Panc1 (cell line): ENCODE measurements at places on chromosomes 4 and X.

GRCh38 chr4:67575232-67576058, 16.9 kb downstream of the STAP1 start:
- DNase-seq = no peak

GRCh38 chr4:47068986-47069385, 37.6 kb downstream of the GABRB1 start:
- no peak for DNase-seq

DNA sequence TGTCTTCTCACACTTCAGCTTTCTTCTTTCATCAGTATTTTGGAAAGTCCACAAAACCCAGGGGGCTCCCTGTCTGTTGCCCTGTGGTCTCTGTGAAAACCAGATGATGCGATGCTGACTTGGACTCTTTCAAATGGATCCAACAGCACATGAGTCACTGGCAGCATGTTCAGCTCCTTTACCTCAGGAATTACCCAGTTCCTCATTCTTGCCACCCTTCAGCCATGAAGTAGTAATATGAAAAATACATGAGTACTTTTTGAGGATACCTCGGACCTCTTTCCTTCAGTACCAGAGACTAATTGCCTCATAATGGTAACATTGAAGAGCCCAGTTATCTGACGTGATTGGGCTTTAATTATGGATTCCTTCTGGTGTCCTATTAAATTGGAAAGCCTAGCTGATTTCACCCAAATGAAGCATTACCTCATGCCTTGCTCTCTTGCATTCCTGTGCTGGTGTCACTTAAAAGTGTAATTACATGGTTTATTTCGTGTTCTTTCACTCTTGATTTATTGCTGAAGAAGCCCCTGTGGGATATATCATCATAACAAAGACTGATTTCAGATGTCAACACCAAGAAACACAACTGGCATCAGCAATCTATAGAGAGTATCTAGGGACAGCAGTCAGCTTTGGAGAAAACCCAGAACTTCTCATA, 63.4 kb downstream of the NFKB1 start:
- DNase-seq = no peak

DNA sequence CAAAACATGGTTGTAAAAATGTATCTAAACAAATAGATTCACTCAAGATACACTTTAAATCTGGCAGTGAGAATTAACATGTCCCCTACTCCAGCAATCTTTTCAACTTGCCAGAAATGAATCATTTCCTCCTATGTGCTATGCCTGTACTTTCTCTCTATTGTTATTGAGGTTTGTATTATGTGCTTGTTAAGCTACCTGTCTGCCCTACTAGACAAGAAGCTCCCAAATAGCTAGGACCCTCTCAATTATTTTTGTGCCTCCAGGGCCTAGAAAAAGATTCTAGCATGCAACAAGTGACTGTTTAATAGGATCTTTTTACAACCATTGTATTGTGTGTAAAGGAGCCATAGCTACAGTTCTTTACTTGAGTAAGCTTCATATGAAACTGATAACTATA, 3.5 kb upstream of the SAP30 start:
- DNase-seq = no peak

GRCh38 chr4:20368926-20369325, 117.2 kb downstream of the SLIT2 start:
- DNase-seq = no peak

DNA sequence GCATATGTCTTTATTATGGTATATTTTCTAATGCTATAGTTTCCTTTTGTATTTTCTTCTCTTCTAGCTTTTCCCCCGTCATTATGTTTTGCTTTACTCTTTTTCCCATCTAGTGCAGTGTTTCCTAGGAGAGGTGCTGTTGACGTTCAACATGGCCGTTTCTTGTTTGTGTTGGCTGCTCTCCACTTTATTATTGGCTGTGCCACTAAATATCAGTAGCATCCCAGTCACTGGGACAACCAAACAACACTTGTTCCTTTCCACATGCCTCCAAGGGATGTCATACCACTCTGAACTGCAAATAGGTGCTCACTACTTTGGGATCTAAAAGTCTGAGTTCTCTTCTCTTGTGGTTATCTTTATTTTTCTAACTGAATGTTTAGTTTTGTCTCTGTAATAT, 26.5 kb downstream of the GBA3 start:
- no peak for DNase-seq

DNA sequence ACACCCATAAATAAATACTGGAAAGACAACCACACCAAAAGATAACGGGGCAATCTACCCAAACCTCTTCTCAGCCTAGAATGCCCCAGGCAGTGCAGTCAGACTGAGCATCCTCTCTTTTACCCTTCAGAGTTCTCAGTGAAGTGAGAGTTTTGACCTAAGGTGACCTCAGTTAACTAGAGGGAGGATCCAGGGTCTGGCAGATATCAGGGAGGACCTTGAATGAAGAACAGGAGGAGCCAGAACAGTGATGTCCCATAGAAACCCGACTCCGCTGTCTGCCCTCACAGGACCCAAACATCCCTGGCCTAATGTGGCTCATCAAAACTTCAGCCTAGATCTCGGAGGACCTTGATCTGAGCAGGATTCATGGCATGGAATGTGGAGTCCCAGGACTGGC, at the start of gene MAGEB3:
MAGEB3 (plus strand) TSS at position 263 of the 400 bp plus-strand sequence. CDS start 5,268 bp downstream, outside the sequence.
- DNase-seq = no peak

GRCh38 chr4:41257257-41257901, 651 bp downstream of the UCHL1 start:
- DNase-seq = no peak

- DNase-seq = no peak
These were observed 130.0 kb upstream of the MAP9 start for GRCh38 chr4:155506745-155507144.

DNA sequence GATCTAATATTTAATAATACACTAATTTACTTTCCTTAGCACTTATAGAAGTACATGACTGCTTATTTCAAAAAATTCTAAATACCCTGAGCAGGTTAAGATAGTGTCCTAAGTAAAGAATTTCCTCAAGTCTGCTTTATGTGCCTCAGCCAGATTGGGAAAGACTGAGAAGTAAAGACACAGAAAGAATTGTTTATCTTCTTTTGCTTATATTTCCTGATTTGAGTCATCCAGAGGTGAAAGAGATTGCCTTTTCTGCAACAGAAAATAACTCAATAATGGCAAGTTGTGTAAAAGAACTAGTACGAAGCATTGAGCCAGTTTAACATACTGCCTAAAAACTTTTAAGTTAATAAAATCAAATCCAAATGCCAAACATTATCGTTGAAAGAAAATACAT, 45.0 kb downstream of the NAF1 start:
- no peak for DNase-seq

DNA sequence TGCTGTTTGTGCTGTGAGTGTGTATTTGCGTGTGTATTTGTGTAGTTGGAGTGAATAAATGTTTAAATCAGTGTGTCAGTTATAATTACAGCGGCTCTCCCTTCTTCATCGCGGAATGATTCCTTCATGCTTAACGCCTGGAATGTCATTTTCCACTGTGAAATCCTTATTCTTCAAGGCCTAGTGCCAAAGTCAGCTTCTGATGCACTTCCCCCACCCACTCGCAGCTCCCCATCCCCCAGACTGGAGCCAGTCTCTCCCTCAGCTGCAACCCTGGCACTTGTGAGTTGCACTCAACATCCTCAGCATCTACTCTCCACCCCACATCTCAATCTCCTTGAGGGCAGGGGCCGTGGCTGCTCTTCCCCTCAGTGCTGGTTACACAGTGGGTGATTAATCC, 583.0 kb downstream of the BCOR start:
- DNase-seq = no peak

DNA sequence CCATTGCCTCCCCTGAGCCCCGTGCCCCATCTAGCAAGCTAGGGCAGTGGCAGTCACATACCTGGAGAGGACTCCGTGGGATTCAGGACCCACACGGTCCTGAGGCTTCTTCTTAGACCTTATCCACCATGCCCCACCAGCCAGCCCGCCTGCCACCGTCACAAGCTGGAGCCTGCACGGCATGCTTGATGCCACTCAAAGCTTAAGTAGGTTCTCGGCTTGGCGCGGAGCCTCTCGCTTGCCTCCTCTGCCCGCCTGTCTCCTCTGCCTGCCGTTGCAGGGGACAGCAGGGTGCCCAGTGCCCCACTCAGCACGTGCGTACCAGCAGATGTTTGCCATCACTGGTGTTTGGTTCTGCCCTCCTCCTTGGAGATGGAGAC, 14.1 kb downstream of the PSAPL1 start:
- DNase-seq = no peak

DNA sequence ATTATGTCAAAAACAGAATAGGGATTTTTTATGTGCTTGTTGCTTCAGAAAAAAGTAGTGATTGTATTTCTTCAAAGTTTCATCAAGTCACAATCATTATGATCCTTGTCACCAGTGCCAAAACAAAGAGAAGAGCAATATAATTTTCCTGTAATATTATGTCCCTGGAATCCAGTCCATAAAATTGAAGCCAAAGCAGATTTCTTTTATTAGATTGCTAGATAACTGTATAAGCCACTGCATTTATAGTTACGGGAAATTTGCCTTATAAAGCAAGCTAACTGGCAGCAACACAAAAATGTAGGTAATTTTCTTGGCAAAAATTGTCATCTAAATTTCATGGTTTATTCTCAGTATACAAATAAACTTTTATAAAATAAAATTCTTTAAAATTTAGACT, 296.1 kb upstream of the ANKRD50 start:
- DNase-seq = no peak

DNA sequence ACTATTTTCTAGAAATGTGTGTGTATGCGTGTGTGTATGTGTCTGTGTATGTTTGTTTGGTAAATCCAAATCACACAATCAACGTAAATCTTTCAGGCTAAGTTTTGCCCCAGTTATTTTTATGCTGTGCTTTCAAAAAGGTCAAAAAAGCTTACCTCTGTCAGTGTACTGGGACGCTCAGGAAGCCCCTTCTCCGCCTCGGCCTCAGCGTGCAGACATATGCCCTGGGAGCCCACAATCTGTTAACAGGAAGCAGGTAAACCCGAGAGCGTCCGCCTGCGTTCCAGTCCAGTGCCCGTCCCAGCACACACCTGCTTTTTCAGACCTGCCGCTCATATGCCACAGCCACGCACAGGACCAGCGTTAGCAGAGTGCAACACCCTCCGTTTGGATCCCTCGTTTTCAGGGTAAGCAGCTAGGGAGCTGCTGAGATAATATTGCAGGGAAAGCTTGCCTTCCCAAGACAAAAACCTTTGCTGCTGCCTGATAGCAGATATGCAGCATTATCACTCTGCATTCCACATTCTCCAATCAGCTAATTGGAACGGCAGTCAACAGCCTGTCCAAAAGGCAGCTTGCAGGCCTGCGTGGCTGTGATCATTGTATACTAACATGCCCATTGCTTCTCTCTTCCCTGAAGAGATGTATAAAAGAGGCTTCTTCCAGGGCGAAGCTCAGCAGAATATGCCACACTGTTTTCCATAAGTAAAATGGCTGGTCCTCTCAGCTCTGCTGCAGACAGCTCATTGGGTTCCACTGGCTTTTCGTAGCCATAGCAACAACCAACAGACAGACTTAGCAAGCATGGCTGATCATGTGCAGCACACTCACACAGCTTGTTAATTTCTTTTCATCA, at the start of gene SORBS2:
SORBS2 (minus strand) TSS at position 686 of the 856 bp plus-strand sequence. CDS start 121,623 bp downstream, outside the sequence.
- DNase-seq = no peak

DNA sequence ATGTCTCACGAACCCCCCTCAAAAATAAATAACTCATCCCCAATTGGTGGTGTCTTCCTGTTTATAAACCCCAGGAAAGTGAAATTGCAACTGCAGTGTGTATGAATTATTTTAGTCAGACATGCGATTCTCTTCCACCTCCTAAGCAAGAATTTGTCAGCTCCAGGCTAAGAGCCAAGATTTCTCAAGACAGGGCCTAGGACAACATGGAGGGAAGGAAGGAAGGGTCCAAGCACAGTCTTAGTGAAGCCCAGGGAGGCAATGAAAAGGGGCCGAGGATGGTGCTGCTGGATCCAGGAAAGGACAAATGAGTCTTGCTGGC, 20.0 kb downstream of the SH3KBP1 start:
- no peak for DNase-seq

GRCh38 chrX:68420559-68420958, 12.7 kb downstream of the OPHN1 start:
- DNase-seq = no peak

DNA sequence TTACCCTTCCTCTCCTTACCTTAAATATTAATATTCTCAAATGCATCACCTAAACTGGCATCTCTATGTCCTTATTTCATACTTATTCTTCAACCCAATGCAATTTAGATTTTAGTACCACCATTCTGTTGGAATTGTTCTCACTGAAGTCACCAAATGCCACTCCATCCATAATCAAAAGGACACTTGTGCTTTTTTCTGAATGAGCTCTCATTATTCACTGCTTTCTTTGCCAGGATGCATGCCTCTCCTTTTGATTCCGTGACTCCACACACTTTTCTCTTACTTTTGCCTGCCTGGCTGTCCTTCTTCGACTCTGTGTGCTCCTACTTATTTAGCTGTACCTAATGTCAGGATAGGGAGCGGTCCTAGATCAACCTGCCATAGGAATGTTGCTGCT, 633.1 kb upstream of the BOD1L1 start:
- no peak for DNase-seq

DNA sequence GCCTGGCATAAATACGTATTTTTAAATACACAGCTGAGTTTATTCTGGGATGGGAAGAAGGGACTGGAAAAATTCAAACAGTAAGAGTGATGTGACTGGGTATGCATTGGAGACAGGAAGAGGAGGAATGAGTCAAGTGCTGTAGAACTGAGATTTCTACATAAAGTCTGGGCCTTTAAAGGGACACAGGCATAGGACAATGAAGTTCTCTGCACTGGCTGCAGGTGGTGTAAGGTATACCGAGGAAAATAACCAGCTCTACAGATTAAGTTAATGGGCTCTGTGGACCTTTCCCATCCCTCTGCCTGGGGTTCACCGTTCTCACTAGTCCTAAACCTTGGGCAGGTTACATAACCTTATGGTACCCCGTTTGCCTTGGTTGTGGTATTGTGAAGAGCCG, 68.7 kb downstream of the DHX15 start:
- no peak for DNase-seq

DNA sequence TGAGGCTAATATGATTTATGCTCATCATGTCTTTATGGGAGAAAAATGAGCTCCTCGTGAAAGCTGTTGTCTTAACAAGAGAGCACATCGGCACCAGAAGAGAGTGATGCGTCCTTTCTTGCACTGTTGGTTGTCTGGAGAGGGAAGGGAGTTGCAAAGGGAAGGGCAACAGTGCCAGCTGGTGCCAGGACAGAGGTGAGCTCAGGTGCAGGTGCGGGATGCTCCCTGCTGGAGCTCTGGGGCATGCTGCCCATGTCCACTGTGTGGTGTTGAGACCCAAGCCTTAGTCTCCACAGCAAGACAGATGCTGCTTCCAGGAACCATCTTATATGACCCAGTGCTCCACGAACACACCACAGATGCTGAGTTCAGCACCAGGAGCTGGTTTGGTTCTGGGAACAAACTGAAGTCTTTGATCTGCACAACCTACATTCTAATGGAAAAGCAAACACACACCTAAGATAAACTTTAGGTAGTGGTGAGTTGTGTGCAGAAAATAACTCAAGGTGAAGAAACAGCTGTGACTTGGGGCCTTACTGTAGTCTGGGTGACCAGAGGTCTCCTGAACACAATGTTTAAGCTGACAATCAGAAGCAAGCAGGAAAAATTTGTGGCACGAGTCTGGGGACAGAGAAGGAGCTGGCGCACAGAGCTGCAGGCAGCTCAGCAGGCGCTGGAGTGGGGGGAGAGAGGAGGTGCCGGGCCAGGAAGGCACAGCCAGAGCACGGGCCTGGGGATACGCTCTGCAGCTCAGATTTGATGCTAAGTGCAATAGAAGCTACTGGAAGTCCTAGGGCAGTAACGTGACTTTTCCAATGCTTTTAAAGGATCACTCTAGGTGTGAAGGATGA, 73.2 kb downstream of the HAUS3 start:
- no peak for DNase-seq
